ENCODE measurements at places on chromosomes 13 and 19.

DNA sequence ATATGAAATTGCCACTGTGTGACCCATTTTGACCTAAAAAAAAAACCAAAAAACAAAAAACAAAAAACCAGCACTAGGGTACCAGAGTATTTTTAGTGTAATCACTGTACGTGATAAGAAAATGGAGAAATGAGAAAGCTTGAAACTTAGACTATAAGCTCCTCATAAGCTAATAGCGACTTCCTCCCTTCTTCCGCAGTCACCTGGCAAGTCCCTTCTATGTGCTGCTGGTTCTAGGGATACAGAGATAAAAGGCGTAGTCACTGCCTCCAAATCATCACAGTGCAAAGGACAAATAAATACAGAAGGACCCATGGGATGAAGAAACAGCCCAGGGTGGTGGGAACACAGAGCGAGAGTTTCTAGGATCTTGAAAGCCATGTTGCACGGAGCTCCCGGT lies 190.3 kb downstream of the TM9SF2 start:
- no peak for DNase-seq
- no peaks in the 10 kb centered on the region for H3K36me3 ChIP-seq
- H3K4me3 ChIP-seq: no peak overlapping the region
- H3K27me3 ChIP-seq: no peaks in the 10 kb centered on the region
- no peaks in the 10 kb centered on the region for H3K4me1 ChIP-seq

DNA sequence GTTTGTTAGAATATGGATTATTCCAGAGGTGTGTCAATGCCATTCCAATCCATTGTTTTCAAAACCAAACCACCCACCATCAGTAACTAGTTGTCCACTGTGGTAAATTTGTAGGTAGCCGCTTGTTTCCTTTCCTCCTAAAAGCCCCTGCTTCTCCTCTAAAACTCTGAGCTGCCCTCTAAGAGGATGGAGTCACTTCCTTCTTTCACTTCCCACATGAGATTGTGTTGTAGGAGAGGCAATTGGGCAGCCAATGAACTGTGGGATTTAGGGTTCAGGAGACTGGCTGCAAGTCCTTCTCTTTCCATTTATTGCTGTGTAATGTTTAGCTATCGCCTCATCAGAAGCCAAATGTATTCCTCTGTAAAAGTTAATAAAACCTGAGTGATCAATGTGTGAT lies 49.9 kb upstream of the RFXAP start:
- H3K4me1 ChIP-seq: no peaks in the 10 kb centered on the region
- H3K27me3 ChIP-seq: no peaks in the 10 kb centered on the region
- no peak for DNase-seq
- H3K36me3 ChIP-seq: no peaks in the 10 kb centered on the region
- no peak overlapping the region for H3K4me3 ChIP-seq
- H3K27ac ChIP-seq: no peak overlapping the region

GRCh38 chr13:53241891-53242348 lies 213.3 kb downstream of the OLFM4 start:
- no peak overlapping the region for H3K4me3 ChIP-seq
- no peaks in the 10 kb centered on the region for H3K36me3 ChIP-seq
- H3K27me3 ChIP-seq: no peaks in the 10 kb centered on the region
- DNase-seq: no peak
- H3K4me1 ChIP-seq: no peaks in the 10 kb centered on the region
- no peak overlapping the region for H3K27ac ChIP-seq

DNA sequence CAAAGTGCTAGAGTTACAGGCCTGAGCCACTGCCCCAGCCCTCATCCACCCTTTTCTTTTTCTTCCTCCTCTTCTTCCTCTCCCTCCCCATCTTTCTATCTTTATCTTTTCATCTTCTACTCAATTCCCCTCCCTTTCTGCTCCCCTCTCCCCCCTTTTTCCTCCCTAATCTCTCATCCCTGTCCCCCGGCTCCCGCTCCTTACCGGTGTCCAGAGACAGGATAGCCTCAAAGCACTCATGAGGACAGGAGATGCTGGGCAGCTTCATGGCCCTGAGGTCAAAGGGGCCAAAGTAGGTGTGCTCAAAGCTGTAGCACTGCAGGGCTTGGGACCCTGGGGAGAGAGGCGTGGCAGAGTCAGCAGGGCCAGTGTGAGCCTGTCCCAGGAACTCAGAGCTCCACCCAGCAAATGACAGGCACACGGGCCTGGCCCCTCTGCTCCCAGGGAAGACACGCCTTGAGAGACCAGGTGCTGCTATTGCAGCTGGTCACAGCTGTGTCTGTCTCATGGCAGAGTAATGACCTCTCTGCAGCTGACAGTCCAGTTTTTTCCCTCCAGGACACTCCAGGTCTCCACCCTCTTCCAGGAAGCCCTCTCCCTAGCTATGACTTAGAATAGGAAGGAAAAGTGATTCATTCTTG lies 2.6 kb downstream of the LYPD5 start:
- no peak for DNase-seq
- H3K4me1 ChIP-seq: peaks cover 6% of the 10 kb centered on the region
- H3K4me3 ChIP-seq: no peak overlapping the region
- H3K27ac ChIP-seq: no peak overlapping the region

GRCh38 chr19:6199240-6199994 lies 64.0 kb downstream of the ACSBG2 start:
- DNase-seq: peak; percentile 99
- no peaks in the 10 kb centered on the region for H3K27me3 ChIP-seq
- H3K4me3 ChIP-seq: peak overlapping the region; percentile 69
- H3K4me1 ChIP-seq: peaks cover 5% of the 10 kb centered on the region

DNA sequence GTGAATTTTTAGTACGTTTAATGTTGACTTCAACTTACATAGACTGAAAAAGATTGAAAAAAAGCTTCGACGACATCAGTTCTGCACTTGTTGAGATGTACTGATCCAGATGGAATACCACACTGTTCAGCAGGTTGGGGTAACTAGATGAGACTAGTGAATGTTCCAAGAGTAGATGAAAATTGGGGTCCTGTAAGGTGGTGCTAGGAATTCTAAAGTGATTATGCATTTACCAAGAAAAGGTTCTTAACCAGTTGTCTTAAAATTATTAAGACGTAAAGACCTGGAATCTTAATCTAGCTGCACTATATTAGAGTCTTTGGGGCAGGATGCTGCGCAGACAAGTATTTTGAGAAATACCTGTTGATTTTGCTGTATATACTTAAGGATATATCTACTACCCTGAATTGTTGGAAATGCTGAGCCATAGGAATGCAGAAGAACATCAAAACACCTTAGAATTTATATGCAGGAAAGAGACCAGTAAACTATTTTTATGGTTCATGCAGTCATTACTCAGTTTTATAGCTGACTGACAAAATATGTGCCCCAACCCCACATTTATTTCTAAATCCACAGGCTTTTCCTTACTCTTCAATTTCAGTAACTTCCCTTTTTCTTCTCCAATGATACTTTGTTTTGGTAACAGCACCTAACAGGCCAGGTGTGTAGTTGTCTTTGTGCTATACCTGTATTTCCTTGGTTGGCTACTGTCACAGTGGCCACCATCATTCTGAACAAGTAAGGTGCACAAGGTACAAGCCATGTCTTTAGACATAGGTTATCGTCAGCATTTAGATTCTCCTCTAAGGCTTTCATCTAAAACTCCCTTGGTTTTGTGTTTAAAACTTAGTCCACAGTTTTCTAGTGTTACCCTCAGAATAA lies 8.6 kb downstream of the MIR17HG start:
- DNase-seq: no peak
- H3K36me3 ChIP-seq: peaks cover 26% of the 10 kb centered on the region
- H3K4me3 ChIP-seq: no peak overlapping the region
- H3K4me1 ChIP-seq: no peaks in the 10 kb centered on the region
- no peak overlapping the region for H3K27ac ChIP-seq

DNA sequence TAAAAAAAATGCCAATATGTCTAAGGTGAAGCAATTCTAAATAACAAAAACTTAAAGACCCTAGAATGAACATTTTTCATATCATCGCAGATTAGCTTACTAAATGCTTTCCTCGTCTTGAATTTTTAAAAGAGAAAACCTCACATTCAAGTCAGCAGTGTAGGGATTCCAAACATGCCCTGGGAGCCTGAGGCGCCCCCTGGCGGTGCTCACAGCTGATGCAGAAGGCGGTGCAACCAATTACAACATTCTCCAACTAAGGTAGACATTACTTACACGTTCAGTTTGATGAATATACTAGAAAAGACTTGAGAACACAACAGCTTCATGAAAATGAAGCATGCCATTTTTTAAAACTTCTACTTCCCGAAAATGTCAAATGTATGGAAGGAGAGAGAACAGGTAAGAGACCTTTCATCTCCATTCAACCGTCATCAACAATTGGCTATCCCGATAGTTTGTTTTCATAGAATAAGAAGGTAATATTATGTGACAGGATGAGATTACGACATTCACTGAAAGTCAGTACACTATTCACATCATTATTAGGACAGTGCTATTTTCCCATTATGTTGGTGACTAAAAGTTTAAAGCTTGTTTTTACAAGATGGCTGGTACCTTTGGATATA lies 304.4 kb downstream of the DCLK1 start:
- no peak overlapping the region for H3K4me3 ChIP-seq
- no peak overlapping the region for H3K27ac ChIP-seq
- H3K36me3 ChIP-seq: no peaks in the 10 kb centered on the region
- DNase-seq: no peak

DNA sequence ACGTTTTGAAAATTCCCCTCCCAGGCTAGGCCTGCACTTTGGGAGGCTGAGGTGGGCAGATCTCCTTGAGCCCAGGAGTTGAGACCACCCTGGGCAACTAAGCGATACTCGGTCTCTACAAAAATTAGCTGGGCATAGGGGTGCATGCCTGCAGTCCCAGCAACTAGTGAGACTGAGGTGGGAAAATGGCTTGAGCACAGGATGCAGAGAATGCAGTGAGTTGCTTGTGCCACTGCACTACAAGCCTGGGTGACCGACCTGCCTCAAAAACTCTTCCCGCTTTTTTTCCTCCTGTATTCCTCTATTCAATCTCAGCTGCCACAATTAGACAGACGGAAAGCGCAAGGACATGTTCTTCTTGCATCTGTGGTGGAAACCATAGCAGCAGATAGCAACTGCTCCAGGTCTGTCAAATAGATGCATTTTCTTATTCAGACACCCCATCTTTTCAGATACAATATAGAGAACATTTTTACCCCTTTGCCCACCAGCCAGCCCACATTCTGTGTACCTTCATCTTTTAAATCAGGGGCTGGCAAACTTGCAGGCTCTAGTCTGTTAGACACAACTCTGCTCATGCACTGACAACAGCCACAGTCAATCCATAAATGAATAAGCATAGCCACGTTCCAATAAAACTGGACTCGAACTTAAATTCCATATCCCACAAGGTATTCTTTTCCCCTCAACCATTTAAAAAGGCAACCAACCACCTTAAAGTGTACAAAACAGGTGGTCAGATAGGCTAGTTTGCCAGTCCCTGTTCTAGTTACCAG lies 4.8 kb downstream of the TPT1 start:
- peaks cover 39% of the 10 kb centered on the region for H3K36me3 ChIP-seq
- no peak for DNase-seq
- peaks cover 55% of the 10 kb centered on the region for H3K4me1 ChIP-seq
- no peak overlapping the region for H3K27ac ChIP-seq
- H3K27me3 ChIP-seq: no peaks in the 10 kb centered on the region
- no peak overlapping the region for H3K4me3 ChIP-seq

GRCh38 chr13:112558696-112559418 lies 29.1 kb downstream of the TUBGCP3 start:
- H3K4me1 ChIP-seq: no peaks in the 10 kb centered on the region
- no peak for DNase-seq
- no peaks in the 10 kb centered on the region for H3K27me3 ChIP-seq
- peaks cover 61% of the 10 kb centered on the region for H3K36me3 ChIP-seq
- H3K27ac ChIP-seq: no peak overlapping the region

DNA sequence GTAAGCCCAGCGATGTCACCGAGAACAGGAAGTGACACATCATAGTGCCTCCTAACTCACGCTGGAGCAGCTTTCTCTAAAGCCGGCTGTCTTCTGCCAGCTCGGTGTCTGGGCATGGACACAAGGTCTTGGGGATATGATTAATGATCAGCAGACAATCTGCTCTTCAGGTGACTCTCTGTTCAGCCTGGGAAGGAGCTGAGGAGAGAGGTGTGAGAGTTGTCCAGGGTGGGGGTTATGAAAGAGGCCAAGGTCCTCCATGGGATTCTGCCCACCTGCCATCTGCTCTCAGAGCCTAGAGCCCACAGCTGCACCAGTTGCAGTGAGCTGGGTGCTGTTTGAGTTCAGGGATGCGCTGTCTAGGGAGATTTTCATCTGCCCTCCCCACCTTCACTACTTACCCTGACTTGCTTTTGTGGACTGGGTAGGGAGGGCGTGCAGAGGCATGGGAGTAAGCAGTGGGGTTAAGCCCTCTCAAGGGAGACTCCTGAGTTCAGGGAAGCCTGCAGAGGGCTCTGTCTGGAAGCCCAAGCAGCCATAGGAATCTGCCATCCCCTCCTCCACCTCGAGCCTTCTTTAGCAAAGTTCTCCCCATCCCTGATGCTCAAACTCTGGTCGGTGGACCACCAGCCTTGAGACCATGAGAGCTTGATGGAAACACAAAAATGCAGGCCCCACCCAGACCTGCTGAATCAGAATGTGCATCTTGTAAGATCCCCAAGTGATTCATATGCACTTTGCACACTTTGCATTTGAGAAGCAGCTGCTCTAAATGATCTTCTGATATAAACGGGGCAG lies 539.7 kb downstream of the RFC3 start:
- H3K27me3 ChIP-seq: no peaks in the 10 kb centered on the region
- no peak overlapping the region for H3K4me3 ChIP-seq
- no peak for DNase-seq
- no peaks in the 10 kb centered on the region for H3K36me3 ChIP-seq

- no peak overlapping the region for H3K4me3 ChIP-seq
- H3K27ac ChIP-seq: no peak overlapping the region
- no peaks in the 10 kb centered on the region for H3K36me3 ChIP-seq
- H3K27me3 ChIP-seq: no peaks in the 10 kb centered on the region
Observed at GRCh38 chr19:17035842-17036424, 9.3 kb upstream of the CPAMD8 start.

DNA sequence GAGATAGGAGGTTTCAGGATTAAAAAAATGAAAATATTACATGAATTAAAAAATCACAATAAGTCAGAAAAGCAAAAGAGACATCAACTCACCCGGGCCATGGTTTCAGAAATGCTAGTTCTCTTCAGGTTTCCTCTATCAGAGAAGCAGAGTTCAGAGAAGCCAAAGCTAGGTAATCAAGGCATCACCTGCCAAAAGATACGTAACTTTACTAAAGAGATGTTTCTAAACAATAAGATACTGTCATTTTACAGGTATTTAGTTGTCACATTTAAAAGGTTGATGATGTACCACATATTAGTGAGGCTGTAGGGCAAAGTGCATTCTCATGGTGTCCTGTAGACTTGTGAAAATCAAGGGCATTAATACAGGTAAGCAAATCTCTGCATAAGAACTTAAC lies 51.2 kb downstream of the ZNF45 start:
- H3K4me3 ChIP-seq: no peak within 1 kb of the TSS
- H3K27me3 ChIP-seq: no peaks in the 10 kb centered on the region
- no peaks in the 10 kb centered on the region for H3K4me1 ChIP-seq

DNA sequence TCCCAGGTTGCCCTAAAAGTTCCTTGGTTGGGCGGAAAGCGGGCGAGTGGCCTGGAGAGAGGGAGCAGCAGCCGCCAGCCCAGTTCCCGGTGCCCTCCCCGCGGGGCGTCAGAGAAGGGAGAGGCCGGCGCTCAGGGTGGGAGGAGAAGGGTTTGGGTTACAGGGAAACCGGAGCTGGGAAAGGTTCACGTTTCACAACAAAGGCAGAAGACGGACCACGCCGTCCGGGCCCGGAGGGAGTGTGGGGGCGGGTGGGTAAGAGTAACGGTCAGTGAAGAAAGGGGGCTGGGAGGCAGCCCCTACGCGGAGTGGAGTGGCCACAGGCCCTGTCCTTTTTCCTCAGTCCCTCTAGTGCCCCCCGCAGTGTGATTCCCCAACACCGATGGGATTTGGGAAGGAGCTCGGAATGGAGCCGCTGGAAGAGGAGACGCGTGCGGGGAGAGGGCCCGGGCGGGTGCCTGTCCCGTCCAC lies 1.6 kb downstream of the SIX5 start:
- DNase-seq: no peak
- H3K4me3 ChIP-seq: peak overlapping the region; percentile 50
- H3K27ac ChIP-seq: no peak overlapping the region
- peaks cover 20% of the 10 kb centered on the region for H3K27me3 ChIP-seq
- peaks cover 30% of the 10 kb centered on the region for H3K4me1 ChIP-seq

Data from effector memory CD4-positive, alpha-beta T cell (primary cell).